HFFc6 (cell line): ENCODE measurements at places on chromosomes 12 and 14.

- DNase-seq: no peak
Observed at GRCh38 chr14:104239861-104240301, 101.5 kb downstream of the KIF26A start.

GRCh38 chr12:65986047-65986446, 144.5 kb downstream of the LLPH start:
- DNase-seq: no peak

GRCh38 chr12:101929365-101930041, 52.1 kb downstream of the DRAM1 start:
- DNase-seq: no peak

GRCh38 chr12:68001486-68002466, 12.5 kb downstream of the IFNG-AS1 start:
- DNase-seq: no peak

DNA sequence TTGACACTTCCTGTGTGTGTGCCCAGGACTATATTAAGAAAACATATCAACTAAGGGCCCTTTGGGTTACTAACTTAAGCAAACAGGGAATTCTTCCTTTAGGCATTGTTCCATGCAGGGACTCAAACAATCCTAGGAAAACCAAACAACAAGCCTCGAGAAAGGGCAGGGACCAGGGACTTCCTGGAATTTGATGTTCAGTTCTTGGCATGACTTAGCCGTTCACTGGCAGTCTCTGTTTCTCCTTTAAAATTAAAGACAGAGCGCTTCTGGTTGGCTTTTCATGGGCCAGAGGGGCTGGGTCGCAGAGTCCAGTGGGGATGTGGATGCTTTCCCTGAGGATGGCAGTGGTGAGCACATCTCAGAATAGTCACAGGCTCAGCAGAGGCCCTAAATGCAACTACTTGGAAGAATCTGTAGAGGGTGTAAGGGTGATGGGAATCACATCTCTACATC, 35.2 kb downstream of the RNFT2 start:
- DNase-seq: peak; percentile 59

DNA sequence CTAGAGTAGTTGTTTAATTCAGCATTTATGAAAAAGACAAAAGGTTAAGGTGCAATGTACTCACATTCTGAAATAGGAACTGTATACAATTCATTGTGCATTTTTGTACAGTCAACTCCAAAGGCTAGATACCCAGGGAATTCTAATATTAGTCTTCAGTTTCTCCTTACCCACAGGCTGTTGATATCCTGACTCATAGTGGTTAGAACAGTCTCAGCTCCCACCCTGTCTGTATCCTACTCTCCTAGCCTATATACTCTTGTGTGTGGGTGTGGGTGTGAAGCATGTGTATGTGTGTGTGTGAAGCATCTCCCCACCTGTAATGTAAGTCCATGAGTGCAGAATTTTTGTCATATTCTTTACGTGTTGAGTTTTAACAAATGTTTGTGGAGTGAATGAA, 229.5 kb downstream of the NAV3 start:
- DNase-seq: peak; percentile 45

GRCh38 chr12:49403971-49404450, 36.7 kb downstream of the SPATS2 start:
- no peak for DNase-seq

- DNase-seq: peak; percentile 85
Observed at GRCh38 chr14:83164016-83164415, 1630.4 kb upstream of the SEL1L start.

DNA sequence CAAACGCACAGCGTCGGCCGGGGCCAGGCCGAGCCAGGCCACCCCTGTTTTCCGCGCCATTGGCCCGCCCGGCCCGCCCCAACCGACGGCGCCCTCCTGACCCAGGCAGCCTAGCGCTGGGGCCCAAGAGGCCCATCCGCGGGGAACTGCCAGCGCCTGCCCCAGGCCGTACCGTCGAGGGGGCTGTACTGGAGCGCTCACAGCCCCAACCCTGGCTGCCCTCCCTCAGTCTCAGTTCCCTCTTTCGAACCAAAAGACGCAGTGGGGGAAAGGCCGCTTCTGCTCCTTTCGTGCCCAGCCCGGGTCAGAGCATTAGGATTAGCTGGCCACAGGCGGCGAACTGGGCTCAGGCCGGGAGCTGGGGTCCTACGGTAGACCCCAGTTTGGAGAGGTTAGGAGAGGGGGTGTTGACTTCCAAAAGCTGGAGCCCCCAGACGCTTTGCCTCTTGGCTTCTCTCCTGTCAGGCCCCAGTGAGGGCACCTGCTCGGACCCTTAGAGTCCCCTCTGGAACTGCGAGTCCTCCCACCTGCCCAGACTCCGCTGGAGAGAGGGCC, 1.9 kb downstream of the NKX2-1 start:
- DNase-seq: no peak

- DNase-seq: no peak
Observed at GRCh38 chr12:48557919-48558318, 11.9 kb downstream of the LALBA start.

DNA sequence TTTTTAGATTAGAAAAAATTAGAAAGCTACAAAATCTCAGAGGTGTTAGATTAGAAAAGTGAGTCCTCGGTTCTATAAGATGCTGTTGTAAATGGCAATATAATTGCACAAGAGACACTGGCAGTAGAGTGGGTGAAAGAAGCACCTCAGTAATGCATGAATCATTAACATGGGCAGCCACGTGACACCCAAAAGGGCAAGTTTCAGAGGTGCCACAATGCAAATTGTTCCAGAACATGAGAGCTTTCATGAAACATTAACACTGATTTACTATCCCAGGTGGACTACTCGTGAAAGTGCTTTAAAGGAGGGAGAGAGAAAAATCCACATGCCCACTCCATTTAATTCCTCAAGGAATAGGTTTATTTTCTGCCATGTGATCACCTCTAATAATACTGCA, 108.4 kb downstream of the PTPRR start:
- DNase-seq: no peak

DNA sequence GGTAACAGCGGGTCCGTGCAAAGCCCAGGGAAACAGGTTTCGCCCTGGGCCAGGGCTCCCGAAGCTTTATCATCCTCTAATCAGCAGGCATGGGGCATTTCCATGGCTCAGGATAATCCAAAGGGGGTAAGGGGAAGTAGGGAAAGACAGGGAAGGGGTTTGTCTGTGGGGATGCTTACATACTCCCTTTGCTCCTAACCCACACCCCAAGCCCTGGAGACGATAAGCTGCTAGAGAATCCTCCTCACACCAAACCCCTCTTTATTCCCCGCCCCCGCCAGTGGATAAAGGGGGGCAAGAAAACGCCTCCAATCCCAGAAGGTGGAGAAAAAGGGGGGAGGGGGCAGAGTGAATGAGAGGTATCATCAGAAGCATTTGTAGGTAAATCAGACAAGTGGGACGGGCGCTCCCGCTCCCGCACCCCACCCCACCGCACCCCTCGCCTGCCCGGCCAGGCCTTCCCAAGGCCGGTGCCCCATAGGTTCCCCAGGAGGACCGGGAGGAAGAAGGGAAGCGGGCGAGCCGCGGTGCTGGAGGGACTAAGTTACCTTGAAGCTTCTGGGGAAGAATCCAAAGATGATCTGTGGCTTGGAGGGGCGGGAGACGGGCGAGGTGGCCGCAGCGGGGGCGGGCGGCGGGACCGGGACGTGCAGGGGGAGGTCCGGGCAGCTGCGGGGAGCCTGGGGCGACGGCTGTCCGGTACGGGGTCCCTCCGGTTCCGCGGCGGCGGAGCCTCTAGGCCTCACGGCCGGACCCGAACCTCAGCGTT, 762 bp downstream of the PPP2R5E start:
- no peak for DNase-seq

GRCh38 chr12:60269611-60270269, 673.9 kb downstream of the SLC16A7 start:
- DNase-seq: no peak

DNA sequence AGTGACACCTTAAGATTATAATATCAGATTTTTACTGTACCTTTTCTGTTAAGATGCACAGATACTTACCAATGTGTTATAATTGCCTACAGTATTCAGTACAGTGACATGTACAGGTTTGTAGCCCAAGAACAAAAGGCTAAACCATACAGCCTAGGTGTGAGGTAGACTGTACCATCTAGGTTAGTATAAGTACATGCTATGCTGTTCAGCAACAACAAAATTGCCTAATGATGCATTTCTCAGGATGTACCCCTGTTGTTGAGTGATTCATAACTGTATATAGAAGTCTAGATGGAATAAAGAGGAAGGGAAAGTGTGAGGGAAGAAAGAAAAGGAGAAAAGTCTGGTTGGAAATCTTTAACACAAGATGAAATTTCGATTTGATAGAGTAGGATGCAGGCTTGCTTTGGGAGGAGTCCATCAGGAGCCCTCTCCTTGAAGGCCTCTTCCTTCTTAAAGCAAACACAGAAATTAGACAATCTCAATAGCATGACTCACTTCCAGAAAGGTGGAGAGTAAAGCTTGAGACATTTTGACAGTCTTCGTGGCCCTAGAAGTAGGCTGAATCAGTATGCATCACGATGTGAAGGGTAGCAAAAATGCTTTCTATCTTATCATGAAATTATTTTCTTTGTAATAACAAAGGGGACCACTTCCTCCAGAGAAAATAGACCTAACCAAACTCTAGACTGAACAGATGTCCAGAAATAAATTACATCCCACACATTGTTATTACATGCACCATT, 191.5 kb downstream of the SYT1 start:
- DNase-seq: peak; percentile 66

DNA sequence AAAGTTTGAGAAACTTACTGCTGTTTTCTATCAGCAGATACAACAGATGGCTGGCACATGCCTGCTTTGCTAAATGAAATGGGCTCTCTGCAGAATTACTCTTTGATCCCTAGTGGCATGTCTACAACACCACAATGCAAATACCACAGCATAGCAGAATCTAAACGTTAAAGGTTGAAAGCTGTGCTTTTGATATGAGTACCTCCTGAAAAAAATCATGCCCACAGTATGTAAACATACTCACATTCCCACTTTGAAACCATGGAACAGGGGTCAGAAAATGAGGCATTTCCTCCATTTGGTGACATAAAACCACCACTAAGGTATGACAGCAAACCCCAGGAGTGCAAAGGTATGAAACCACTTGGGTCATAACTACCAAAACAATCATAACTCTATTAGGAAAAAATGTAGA, 7.5 kb downstream of the WIF1 start:
- DNase-seq: no peak

DNA sequence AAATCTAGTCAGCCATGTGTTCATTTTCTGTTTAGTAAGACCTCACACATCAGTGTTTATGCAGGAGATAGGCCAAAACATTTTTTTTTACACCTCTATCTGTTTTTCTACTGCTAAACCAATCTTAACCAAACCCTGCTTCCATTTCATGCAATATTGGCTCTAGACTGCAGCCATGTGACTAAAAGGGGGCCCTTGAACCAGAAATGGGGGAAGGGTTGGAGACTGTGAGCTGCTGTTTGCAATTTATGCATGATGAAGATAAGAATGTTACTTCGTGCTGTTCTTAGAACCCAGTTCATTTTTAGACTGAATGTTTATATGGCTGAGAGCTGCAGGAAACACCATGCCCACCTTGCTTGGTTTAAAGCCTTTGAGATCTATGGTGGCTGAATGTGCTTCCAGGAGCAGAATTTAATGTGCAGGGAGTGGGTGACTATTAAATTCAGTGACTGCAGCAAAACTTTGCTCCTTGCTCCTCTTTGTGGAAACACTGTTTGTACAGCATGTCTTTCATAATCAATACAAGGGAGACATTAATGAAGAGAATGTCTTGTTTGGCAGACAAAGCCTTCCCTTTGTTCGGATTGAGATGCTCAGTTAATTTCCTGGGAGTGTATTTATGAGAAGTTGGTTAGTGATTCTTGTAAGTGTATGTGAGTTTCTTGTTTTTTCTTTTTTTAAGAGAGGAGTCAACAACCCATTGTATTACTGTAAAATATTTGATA, 53.6 kb downstream of the CHST11 start:
- DNase-seq: no peak
